ENCODE measurements at places on chromosomes 2 and 18.

- no peak for DNase-seq
These were observed 247.8 kb downstream of the DOK6 start for GRCh38 chr18:69648486-69648885.

DNA sequence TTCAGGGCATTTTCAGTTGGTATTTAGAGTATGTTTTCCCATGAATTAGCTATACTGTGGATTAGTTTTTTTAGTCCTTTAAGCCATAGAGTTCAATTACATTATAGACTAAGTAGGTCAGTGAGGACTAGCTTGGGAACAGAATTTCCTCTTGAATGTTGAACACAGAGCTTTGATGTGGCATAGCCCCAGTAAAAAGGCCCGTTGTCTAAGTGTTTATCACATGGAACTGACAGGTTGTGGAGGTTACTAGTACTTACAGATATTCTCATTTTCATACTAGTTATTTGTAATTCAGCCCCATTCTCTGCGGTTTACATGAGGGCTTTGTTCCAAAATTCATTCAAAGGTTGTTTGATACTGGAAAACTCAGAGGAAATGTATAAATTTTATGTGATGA is 6.2 kb downstream of the INSIG2 start:
- DNase-seq: no peak

DNA sequence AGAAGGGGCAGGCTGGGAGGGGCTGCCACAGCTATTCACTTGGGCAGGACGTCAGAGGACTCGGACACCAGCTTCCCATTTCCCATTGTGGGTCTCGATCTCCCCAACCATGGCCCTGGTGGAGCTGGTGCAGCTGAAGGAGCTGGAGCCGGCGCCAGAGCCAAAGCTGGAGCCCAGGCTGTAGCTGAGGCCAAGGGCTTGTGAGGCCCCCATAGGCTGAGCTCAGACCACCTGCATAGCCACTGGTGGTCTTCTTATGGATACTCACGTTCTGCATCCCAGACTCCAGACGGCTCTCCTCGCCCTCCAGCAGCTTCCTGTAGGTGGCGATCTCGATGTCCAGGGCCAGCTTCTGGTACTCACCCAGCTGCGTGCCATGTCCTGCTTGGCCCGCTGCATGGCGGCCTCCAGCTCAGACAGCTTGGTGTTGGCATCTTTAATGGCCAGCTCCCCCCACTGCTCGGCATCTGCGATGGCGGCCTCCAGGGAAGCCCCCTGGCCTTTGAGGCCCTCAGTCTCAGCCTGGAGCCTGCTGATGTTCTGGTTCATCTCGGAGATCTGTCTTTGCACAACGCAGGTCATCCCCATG is 6.0 kb upstream of the CDK5R2 start:
- no peak for DNase-seq

DNA sequence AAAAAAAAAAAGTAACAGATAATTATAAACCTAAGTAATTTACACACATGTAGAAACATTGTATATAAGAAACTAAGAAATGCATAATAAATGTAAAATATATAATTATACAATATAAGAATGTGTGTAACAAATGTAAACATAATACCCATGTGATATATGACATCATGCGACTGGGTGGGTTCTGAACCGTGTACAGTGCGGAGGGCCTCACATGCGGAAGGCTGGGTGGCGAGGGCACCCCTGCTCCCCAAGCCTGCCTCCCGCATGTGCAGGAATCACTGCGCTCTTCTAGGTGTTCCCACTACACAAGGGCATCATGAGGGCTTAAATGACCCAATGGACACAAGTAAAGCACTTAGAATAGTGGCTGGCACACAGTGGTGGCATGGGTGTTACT is 2.0 kb downstream of the PTPN18 start:
- DNase-seq: no peak

DNA sequence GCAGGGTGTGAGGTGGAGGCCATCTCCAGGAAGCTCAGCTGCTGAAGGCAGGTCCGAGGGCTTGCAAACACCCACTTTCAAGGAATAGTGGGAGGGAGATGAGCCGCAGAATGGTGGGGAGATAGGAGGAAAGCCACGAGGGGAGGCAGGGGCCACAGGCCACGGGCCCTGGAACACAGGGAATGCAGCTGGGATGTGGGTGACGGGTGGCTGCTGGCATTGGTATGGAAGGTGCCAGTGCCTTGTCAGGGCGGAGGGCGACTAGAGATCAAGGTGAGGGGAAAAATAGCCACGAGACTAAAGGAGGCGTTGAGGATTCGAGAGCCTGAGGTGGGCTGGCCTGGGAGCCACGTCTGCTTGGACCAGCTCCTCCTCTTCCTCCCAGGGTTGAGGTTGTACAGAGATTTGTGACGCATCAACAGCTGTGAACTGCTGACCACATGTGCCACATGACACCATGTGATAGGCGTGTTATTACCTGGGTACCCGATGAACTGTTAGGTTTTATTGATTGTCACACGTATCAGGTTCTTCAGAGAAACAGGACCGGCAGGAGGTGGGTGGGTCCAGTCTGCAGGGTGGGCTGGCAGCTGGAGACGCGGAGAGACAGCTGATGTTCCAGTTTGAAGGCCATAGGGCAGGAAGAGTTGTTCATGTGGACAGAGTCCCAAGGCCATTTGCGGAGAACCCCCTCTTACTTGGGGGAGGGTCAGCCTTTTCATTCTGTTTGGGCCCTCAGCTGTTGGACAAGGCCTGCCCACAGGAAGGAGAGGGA is 9.9 kb downstream of the IMPA2 start:
- DNase-seq: no peak

- DNase-seq: no peak
These were observed 16.5 kb downstream of the TWIST2 start for GRCh38 chr2:238864207-238865014.

- peak; percentile 1 for DNase-seq
These were observed 695.1 kb upstream of the ACVR2A start for GRCh38 chr2:147149575-147150240.

DNA sequence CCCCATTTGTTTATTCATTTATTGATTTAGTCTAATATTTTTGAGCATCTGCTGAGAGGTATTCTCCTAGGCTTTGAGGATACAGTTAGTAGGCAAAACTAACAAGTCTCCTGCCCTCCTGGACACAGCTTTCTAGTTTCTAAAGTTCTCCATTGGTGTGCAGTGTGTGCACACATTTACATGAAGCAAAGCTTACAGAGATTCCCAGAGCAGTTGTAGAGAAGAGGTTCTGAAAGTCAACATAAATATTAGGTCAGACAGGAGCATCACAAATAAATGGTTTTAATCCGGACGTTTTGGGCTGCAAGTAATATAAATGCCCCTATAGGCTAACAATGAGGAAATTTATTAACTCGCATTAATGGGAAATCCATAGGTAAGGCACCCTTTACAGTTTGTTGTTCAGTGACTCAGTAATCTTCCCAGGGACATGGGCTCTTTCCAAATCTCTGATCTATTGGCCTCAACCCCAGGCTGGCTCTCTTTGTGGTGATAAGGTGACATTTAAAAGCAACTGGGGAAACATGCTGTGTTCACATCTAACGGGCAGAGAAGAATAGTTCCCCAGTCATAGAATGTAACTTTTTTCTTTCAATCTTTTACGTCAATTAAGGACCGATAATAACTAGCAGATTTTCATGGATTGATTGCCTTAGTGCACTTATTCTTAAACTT is 407.2 kb downstream of the PTPRM start:
- DNase-seq: no peak

- no peak for DNase-seq
These were observed 112.5 kb downstream of the FAM210A start for GRCh38 chr18:13613591-13614501.

GRCh38 chr2:9629222-9630116 is 1.3 kb downstream of the YWHAQ start:
- no peak for DNase-seq

DNA sequence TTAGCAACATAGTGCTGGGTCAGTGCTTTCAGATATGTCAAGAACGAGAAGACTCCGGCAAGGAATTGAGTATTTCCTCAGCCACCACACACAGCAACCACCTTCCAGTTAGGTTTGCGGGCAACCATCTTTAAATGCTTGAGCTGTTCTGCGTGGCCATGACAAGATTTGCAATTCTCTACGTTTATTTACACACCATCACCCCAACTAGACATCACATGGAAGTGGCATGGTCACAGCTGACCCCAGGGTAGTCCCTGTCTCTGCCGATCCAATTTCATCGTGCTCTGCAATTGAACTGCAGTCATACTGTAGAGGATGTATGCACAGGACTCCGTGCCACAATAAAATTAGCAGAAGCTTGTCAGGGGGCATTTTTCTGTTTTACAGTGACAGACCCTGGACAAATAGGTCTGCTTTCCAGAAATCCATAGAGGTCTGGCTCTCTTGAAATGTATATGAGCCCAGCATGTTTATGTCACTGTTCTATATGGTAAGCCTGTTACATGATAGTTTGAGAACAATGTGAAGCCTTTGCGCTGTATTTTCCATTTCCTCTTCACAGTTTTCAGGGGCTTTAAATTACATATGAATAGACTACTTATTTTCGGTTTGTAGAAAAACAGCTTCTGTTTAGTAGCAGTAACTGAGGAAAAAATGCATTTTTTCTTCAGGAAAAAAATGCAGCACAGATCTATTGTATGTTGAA is 605.2 kb downstream of the NR4A2 start:
- DNase-seq: no peak

DNA sequence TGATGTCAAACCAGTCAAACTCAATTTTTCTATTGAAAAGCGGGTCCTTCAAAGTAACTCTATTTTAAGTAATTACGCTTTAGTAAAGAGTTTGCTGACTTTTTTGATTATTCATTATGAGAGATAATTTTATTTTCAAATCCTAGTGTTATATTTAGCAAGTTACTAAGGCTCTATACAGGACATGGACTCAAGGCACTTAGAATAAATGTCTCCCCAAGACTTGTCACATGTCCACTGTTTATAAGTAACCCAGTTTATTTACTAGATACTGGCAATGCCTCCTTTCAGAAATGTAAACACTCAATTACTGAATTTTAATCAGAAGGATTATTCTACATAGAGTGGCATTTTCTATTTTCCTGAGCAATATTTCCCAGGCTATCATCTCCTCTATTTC is 638.1 kb downstream of the ERBB4 start:
- no peak for DNase-seq

DNA sequence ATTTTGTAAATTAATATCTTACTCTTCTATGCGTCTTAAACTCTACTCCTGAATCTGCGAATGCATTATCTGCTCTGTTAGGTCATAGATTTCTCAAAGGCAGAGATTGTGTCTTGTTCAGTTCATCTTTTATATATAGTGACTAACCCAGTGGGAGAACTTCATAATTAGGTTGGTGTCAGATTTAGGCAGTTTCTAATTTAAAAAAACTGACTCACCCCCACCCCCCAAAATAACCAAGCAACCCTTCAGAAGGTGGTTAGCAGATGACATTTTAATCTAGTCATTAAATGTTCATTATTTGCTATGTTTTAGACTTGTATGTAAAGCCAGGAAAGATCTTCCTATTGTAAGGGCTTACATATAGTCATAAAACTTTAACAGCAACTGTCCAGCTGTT is 10.4 kb downstream of the SERPINB12 start:
- DNase-seq: no peak

- no peak for DNase-seq
These were observed 424.0 kb downstream of the ARHGAP15 start for GRCh38 chr2:143553261-143553660.

DNA sequence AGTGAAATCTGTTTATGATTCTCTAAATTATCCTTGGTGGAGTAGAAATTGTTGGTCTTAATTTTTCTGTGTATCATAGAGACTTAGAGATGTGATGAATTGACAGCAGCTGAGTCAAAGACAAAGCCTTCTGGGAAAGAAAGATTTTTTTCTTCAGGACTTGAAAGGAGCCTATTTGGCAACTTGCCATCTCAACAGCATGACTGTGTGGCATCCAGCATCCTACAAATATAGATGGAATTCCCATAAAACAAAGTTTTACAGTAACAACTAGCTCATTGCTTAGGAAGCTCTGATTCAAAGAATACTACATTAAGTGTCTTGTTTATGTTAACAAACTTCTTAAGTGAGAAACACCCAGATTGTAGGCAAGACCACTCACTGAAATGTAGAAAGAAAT is 79.2 kb upstream of the SETBP1 start:
- no peak for DNase-seq

GRCh38 chr2:67389286-67389685 is 7.8 kb upstream of the ETAA1 start:
- peak; percentile 55 for DNase-seq

GRCh38 chr18:28511413-28511821 is 334.5 kb upstream of the CDH2 start:
- DNase-seq: no peak

- DNase-seq: no peak
These were observed 78.9 kb downstream of the SKA1 start for GRCh38 chr18:50453732-50454131.

DNA sequence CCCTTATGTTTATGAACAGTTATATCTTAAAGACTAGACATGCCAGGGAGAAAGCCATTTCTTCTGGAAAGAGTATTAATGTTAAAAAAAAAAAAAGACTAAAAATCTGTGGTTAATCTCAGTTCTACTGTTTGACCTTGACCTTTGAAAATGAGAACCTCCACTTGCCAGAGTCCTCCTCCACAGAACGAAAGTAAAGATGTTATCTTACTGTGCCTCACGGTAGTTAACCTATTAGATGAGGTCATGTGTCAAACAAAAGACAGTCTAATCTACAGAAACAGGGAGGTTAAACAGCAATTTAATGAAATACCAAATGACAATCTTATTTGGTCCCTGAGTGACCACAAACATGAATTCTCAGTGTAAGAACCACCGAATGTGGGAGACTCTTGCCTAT is 51.2 kb downstream of the SLC14A2 start:
- DNase-seq: no peak

DNA sequence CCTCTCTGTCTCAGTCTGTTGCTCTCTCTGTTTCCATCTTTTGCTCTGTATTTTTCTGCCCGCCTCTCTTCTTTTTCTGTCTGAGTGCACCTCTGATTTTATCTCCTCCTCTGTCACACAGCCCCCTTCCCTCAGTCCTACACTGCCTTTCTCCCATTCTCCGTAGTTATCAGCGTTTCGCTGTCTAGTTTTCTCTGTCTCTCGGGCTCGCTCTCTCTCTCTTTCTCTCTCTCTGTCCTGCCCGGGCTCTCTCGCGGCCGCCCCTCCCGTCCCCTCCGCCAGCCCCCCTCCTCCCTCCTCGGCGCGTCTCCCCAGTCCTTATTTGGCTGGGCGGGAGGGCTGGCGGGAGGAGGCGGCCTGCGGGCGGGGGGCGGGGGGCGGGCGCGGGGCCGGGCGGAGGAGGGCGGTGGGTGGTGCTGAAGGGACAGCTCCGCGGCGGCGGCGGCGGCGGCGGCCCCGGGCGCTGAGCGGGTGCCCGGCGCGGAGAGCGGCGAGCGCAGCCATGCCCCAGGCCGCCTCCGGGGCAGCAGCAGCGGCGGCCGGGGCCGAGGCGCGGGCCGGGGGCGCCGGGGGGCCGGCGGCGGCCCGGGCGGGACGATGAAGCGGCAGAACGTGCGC is at the start of gene KCNK3:
TSS of gene KCNK3 (plus strand) at position 444 of the 618 bp plus-strand sequence. CDS start at position 598, 154 bp downstream.
- no peak for DNase-seq
